ENCODE measurements at places on chromosomes 5 and 9.

- DNase-seq: no peak
Observed at GRCh38 chr9:81191222-81191621, 498.1 kb downstream of the TLE1 start.

DNA sequence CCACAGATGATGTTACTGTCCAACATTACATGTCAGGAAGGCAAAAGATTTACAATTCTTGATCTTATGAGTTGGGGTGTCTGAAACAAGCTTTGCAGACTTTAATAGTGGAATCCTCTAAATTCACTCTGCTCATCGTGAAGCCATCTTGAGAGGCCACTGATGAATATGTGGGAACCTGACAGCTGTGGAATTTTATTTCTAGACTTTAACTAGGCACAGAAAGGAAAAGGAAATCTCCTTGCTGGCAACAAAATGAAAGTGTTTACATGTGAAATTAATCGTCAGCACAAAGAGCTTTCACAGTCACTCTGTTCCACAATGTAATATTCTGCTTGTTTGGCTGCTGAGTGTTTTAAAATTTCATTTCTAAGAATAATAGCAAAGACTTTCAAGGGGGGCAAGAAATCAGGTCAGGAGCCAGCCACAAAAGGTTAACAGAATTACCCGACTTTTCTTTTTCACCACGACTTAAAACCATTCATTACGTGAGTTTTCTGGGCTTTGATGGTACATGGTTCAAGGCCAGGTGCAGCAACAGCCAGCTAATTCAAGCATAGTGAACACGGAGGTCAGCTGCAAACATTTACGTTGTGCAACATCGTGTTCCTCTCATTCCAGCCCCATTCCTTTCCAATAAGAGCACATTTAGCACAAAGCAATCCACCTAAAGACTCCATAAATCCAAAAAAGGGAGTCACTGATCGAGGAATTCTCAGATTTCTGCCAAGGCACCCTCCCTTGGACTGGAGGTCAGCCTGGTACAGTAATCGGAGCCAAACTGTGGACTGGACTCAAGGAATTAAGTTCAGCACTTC lies 14.6 kb downstream of the NREP start:
- no peak for DNase-seq

DNA sequence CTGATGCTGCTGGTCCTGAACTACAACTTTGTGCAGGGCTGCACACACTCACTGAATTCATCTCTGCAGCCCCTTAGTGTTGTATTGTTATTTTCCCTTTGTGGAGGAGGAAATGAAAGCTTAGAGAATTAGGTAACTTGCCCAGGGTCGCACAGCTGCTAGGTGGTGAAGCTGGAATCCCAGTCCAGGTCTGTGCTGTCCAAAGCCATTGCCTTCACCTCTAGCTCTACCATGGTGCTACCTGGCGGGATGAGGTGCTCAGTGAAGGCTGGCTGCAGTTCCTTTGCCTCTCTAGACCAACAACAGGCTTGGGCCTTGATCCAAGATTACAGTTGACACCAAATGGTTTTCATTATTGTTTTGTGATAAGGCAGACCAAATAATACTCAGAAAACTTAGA lies 177.8 kb upstream of the PITX1 start:
- DNase-seq: no peak

DNA sequence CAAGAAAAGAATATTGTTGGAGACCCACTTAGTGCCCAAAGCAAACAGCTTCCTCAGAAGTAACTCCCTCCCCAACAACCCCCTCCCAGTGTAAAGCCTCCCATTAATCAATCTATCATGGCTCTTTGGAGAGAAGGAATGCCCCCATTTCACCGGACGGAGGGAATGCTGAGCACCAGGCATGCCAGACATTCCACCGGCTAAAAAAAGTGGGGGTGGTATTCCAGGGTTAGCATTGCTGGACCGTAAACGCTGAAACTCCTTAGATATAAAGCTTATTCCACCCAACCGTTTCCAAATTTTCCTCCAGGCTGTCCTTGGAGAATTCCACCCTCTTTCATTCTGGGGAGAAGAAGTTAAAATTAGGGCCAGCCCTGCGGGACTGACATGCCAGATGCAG lies 363 bp upstream of the MAMDC2 start:
- DNase-seq: no peak

DNA sequence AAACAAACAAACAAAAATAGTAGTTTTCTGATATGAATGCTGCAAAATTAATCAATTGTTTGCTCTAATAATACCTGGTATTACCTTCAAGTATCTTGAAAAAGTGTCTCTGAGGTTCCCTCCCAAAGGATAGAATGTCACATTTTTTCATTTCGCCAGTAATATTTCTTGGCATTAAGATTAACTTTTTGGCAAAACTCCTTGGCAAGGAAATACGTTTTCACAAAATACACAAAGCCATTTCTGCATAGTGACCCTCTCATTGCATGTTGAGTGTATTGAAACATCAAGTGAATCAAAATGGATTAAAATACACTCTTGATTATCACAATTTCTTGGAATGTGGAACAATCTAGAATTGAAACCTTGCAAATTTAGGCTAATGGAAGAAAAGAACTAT lies 230.5 kb downstream of the ATPSCKMT start:
- no peak for DNase-seq

GRCh38 chr9:23343226-23343625 lies 482.8 kb downstream of the ELAVL2 start:
- DNase-seq: no peak

DNA sequence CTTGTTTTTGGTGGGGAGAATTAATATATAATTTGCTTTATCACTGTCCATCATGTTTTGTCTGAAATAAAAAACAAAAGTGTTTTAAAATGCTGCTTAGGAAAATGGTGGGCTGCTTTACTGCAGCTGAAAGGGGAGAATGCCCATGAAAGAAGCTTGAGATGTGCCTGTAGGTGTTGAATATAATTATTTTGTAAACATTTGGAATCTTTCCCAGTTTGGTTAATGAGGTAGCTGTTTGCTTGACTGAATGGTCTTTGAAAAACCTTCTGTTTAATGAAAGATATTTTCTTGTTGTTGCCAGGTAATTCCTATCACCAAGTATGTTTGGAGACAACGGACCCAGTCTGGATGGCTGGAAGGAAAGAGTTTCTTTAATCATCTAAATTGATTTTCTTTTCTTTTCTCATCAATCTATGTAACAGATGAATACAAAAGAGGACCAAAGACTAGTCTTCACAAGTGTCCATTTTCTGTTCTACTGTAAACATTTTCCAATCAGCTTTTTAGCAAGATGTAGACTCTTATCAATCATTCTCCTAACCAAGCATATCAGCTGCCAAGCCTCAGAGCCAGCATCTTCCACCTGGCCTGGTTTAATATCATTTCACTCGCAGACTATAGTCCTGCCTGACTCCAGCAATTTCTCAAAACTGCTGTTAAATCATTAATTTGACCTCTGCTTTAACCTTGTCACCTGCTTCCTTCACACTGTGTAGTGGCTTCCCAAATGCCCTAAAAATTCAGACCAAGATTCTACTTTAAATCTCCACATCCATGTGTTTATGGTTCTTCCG lies 441.2 kb upstream of the CHD1 start:
- DNase-seq: no peak

- no peak for DNase-seq
Observed at GRCh38 chr9:136187683-136188586, 17.0 kb downstream of the LHX3 start.

DNA sequence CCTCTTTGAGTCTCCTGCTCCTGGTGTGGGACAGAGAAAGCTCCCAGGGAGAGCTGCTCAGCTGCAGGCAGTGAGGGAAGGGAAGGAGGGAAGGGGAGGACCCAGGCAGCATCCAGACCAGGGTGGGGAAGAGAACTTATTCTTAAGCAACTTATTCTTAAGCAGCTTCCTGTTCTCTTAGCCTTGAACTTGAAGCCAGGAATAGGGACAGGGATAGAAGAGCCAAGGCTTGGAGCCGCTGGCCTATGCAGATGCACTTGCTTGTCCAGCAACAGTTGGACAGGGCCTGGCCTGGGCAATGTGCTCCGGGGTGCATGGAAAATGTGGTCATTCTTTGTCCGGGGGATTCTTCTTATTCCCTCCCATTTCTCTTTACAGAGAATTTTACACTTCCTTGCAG lies 31.4 kb upstream of the SPTLC1 start:
- no peak for DNase-seq

GRCh38 chr5:135955525-135955924 lies 742 bp upstream of the LECT2 start:
- no peak for DNase-seq

GRCh38 chr5:171610686-171611085 lies 174.9 kb upstream of the SMIM23 start:
- no peak for DNase-seq

DNA sequence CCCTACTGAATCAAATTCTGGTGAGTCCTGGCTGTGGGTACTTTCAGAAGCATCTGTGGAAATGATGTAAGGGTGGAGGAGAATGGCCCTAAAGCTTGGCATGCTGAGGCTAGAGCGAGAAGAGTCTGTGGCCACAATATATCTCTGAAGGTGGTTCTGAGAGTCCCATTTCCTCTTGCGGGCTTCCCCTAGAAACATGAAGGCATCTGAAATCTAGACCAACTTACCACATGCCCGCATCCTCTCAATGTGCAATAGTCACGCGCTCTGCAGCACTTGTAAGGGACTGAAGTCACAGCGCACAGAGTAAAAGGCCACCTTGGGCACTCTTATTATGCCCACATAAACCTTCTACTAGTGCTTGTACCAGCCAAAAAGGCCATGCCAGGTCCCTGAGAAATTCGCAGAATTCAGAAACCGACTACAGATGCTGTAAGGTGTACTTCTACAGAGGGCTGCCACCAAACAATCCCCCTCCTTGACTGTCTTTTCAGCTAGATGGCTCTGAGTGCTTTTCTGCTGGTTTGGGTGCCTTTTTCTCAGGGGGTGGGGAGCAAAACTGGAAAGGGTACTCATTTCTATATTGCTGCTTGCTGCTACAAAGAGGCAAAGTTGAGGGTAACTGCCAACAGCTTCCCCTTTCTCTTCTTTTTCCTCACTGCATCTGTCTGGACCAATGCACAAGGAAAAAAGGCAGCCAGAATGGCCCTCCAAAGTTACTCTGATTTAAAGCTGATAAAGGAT lies 107.3 kb downstream of the ZDHHC21 start:
- no peak for DNase-seq

DNA sequence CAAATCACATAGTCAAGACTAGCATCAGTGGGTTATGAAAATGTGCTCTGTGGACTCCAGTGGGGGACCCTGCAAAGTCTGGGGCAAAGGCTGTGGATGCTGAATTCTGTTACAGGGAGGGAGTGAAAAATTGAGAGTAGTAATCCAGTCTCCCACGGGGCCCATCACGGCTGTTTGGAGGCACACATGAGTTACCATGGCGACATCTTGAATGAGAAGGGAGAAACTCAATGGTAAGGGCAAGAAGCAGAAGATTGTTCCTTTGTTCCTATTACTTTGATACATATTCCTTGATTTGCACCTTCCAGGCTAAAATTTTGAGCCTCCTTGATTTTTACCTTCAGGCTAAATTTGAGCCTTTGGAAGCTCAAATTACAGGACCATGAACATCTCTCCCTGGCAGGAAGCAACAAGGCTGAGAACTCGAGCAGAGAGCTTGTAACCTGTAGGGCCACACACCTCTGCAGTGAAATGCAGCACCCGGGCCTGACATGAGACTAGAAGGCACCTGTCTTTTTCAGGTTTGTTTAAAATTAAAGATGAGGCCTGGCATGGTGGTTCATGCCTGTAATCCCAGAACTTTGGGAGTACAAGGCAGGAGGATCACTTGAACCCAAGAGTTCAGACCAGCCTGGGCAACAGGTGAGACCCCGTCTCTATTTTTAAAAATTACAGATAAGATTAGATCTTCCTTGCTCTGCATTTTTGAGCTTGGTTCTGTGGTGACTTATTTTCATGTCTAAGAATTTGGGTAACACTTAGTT lies 31.0 kb upstream of the ZFR start:
- DNase-seq: no peak

Measured in foreskin keratinocyte (primary cell).